ENCODE measurements at places on chromosomes 11 and 22.

DNA sequence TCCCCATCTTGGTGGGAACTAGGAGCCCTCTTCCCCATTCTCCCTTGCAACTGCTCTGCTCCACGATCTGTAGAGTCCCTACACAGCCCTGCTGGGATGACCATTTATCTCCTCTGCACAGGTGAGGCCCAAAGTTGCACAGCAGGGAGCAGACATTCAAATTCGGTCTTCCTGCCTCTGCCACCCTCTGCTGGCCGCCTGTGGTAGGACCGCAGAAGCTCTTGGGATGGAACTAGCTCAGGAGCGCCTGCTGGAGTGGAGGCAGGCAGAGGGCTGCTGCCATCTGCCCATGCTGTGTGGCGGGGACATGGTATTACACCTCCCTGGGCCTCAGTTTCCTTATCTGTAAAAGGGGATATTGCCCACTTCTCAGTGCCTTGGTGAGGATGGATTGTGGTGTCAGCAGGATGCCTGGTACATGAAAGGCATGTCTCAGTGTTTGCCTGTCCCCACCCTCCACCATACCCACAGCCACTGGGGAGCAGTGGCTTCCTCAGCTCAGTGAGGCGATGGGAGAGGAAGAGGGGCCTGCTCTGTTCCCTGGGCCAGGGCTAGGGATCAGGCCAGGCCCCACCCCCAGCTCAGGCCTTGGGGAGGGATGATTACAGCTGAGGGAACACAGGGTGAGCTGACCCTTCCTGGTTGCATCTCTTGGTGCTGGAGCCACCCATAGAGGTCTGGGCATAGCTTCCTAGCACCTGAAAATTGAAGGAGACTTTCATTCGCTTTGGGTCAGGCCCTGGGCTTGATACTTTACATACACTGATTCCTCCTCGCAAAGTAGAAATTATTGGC lies 11.3 kb upstream of the OMP start:
- peak; percentile 93 for DNase-seq

- no peak for DNase-seq
Measured at GRCh38 chr11:112162761-112163546, 940 bp downstream of the IL18 start.

- DNase-seq = no peak
Measured at GRCh38 chr11:78830277-78830819, 255.7 kb upstream of the NARS2 start.

DNA sequence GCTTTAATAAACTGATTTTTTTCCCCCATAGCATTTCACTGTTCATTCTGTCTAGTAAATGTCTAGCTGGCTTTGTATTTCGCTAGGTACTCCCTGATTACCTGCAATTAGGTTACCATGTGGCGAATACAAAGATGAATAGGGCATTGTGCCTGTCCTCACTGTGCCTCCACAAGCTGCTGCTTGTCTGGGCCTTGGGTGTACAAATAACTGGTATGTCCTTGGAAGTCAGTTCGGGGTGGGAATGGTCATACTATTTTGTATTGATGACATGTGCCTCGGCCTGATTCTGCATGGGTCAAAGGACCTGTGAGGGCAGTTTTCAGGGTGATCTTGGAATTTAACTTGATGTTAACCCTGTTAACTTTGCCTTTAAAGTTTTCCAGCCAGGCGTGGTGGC lies 11.4 kb downstream of the RBM4 start:
- no peak for DNase-seq

DNA sequence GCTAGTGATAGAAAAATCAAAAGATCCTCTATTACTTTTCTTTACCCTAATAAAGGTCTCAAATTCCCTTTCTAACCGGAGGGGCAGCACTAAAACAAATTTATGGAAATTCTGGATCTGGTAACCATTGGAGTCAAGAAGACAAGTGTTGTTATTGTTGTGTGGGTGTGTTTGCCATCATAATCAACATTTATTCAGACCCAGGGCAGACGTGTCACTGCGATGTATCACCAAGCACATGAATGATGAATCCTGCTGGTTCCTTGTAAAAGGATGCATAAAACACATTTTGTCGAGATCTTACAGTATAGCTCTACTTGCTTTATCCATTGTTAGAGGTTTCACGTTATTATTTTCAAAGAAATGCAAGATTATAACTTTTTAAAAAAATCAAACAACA lies 12.1 kb upstream of the FJX1 start:
- no peak for DNase-seq

DNA sequence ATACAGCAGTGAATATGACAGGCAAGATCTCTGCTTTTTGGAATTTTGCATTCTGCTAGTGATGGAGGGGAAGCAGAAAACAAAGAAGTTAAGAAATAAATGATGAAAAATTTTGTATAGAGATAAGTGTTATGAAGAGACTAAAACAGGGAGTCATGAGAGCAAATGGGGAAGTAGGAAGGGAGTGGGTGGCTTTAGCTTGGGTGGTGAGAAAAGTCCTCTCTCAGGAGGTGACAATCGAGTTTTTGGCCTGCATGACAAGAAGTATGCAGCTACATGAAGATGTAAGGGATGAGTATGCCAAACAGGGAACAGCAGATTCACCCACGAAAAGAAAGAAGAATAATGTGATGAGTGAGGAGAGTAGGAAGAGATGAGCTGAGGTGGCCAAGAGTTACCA lies 80.7 kb upstream of the MPPED2 start:
- DNase-seq = no peak

- DNase-seq = no peak
Measured at GRCh38 chr11:121451178-121451985, 732 bp upstream of the SORL1 start.

DNA sequence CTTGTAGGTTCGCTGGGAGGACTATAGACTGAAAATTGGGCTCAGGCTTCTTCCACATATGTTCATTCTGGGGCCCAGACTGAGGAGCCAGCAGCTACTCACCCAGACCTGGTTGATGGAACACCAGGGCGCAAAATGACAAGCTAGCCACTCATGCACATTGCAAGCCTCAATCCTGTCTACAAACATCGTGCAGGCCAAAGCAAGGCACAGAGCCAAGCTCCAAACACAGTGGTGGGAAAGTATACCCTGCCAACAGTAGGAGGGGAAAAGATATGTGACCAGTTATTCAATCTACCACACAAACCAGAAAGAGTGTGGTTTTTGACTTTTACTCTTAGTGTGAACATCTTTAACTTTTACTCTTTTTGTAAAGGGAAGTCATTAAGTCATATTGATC lies 660.5 kb downstream of the NTM start:
- DNase-seq = no peak

- DNase-seq = no peak
Measured at GRCh38 chr11:1290052-1291040, 19.1 kb downstream of the TOLLIP start.

GRCh38 chr11:36119300-36119699 lies 169.9 kb downstream of the COMMD9 start:
- DNase-seq = no peak

DNA sequence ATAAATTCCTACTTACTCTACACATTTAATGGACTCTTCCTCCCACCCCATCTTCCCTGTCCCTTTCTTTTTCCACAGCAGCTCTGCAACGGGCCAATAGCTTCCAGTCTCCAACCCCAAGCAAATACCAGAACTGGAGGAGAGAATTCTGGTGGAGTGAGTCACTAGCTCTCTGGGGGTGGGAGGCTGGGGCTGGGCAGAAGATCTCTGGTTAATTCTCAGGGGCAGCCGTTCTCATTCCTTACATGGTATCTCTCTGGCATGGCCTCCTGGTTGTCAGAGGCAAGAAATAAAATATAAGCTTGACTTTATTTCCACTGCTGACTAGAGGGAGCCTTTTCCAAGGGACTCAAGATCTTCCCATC lies 90.4 kb upstream of the PARVA start:
- DNase-seq = peak; percentile 7

DNA sequence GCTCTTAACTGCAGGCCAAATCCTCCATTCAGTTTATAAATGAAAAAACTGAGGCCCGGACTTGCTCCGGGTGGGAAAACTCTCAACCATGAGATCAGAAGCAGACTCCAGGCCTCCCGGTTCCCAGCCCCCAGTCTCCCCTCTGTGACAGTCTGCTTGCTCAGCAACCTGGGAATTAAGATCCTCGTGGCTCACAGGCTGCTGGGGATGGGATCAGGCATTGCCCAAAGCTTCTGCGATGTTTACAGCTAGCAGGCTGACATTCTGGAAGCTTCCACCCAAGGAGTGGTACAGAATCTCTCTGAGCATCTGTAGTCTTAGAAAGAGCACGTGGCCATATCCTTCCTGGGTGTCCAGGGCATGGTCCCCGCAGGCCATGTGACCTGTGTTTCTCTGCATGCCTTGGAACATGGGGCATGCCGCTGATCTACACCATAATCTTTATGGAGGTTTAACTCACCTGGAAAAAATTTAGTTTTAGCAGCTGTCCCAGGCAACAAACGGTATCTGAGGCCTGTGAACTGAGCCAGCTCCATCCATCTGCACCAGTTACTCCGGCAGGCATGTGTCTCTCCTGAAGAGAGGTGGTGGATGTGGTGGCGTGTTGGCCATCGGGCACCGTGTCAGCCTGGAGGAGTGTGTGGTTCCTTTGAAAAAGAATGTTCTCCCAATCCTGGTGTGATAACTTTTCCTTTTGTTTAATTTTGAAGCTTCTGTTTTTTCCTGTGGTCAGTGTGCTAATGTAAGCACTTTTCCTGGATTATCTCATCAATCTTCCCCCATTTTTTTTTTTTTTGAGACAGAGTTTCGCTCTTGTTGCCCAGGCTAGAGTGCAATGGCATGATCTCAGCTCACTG lies 7.9 kb downstream of the FBLN1 start:
- DNase-seq = no peak

All from SK-N-SH (cell line).